ENCODE measurements at places on chromosomes 1 and 21.

- DNase-seq = no peak
Measured at GRCh38 chr1:115522386-115522785, 119.4 kb upstream of the VANGL1 start.

GRCh38 chr1:210662291-210663050 lies 333.8 kb downstream of the HHAT start:
- no peak for DNase-seq

DNA sequence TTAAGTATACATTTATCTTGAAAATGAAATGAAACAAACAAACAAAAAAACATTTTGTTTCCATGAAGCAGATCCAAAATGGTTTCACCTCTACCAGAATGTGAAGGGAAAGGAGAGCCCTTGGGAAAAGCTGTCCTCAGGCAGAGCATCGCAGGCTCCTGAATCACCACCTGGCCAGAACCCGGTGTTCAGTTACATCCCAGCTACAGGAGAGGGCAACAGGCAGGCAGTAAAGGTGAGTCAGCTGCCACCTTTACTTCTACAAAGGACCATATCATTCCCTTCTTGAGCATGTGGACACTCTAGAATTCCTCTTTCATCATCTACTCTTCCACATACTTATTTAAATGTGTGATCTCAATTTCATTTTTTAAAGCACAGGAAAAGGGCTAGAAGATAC lies 151.2 kb downstream of the PIGK start:
- no peak for DNase-seq

- DNase-seq = no peak
Measured at GRCh38 chr1:98827041-98827440, 165.5 kb downstream of the SNX7 start.

- no peak for DNase-seq
Measured at GRCh38 chr1:42322577-42322976, 12.5 kb downstream of the FOXJ3 start.

DNA sequence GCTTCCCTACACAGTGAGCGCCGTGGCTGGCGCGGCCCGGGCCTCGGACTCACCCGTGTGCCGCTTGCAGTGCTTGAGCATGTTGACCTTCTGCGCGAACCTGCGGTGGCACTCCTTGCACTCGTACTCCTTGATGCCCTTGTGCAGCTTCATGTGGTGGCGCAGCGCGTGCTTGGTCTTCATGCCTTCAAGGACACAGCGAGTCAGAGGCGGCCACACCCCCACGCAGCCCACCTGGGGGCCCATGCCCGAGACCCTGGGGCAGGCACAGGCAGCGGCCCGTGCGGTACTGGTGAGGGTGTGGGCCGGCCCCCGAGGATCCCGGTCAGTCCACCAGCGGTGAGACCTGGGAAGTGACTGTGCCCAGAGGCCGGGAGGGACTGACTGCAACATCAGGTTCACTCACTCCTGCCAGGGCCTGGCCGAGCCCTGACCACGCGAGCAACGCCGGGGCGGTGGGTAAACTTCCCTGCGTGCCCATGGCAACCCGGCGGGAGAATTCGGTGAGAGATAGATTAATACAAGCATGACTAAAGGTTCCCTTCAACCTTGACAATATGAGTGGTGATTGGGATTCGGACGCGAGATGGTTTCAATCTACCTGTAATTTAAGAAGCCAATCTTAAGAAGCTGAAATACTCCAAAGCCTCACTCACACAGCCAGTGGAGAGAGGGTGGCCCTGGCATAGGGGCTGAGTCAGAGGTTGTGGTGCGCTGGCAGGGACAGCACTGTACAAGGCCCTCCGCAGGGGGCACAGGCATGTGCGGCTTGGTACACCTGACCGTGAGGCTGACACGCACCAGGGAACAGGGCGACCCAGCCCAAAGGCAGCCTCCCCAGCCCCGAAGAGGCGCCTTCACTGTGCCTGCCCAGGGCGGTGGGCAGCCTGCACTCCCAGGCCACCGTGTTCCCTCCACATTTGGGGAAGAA lies 49.1 kb upstream of the RIPK4 start:
- DNase-seq = no peak

GRCh38 chr1:168229893-168230292 lies 4.1 kb downstream of the SFT2D2 start:
- no peak for DNase-seq

- DNase-seq = no peak
Measured at GRCh38 chr1:34794001-34794789, 1.4 kb downstream of the GJA4 start.

GRCh38 chr1:226640321-226641136 lies 92.0 kb downstream of the STUM start:
- no peak for DNase-seq

DNA sequence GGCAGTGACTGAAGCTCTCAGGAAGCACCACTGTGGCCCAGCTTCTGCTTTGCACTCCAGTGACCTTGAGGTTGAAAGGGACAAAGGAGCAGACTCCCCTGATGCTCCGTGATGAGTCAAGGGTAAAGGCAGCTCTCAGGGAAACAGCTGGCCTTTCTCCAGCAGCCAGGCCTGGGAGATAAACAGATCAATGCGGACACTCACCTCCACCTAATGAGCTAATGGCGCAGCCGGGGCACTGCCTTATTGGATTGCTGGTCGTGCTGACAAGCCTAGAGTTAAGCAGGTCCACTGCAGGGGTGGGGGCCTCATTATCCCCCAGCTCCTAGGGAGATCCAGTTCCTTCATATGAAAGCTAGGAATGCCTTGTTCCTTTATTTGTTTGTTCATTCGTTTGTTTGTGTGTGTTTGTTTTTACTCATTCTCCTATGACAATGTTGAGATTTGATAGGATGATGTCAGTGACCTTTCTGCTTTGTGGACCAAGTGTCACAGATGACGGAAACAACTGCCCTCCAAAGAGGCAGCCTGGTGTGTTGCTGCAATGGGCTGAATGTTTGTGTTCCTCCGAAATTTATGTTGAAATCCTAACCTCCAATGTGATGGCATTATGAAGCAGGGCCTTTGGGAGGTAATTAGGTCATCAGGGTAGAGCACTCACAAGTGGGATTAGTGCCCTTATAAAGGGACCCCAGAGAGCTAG lies 141.4 kb upstream of the BEND5 start:
- DNase-seq = no peak

DNA sequence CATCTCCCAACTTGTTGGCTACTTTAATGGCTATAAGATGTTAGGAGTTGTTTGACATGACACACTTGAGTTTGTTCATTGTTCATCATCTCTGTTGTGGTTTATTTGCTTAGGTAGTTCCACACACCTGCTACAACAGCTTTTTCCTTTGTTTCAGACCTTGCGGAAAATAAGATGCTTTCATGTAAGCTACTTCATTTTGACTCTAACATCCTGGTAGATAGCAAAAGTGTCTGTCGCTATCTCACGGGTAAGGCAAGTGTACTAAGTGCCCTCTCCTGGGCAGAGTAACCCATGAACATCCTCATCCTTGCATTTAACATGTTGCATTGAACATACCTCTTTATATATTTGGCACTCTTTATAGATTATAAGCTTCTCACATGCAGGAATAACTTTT lies 1.6 kb upstream of the OR10T2 start:
- no peak for DNase-seq

- no peak for DNase-seq
Measured at GRCh38 chr21:46613391-46613790, 8.5 kb upstream of the S100B start.

DNA sequence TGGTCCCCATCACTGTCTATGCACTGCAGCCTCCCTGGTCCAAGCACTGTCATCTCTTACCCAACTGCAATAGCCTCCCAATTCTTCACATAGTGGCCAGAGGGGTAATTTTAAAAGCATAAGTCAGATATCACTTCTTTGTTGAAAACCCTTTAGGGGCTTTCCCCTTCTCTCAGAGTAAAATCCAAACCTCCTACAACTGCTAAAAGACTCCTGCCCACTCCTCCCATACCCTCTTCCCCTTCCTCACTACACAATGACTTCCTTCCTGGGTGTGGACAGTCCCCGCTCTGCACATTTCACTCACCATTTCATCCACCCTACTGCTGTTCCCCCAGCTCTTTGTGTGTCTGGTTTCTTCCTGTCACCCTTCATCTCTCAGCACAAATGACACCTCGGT lies 8.3 kb downstream of the MCOLN2 start:
- DNase-seq = no peak

- no peak for DNase-seq
Measured at GRCh38 chr1:5938101-5938646, 54.1 kb downstream of the NPHP4 start.

GRCh38 chr1:94578856-94579255 lies 37.3 kb upstream of the F3 start:
- DNase-seq = no peak

- DNase-seq = no peak
Measured at GRCh38 chr1:15557008-15557407, 27.8 kb downstream of the AGMAT start.

GRCh38 chr1:180886338-180886737 lies 26.4 kb upstream of the KIAA1614 start:
- DNase-seq = no peak

GRCh38 chr1:187010571-187011309 lies 182.0 kb downstream of the PLA2G4A start:
- DNase-seq = no peak

DNA sequence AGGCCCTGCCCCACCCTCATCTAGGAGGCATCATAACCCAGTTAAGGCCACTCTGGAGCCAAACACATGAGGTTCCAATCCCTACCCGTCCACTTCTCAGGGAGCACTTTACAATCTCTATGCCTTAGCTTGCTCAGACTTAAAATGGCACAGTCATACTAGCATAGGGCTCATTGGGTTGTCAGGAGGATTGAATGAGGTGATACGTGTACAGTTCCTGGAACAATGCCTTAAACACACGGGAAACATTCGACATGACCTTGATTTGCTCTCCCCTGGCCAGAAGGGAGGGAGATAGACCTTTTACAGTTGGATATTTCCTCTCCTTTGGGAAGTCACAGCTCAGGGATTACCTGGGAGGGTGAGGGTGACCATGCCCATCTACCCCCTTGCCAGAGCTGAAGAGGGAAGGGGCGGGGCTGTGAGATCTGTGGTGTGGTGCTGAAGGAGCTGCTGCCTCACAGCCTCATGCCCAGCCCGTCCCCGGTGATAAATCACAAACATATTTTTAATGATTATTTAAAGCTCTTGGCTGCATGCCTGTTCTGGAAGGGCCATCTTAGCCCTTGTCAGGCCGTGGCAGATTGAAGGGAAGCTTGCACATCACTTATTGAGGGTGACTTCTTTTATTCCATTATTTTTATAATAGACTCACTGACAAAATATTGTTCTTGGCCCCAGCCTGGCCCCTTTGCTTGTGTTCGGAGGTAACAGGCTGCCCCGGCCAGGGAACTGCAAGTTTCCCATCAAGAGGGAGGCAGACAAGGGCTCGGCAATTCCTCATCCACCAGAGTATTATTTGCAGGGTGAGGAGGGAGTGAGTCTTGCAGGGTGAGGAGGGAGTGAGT lies 83.4 kb downstream of the FOXD2 start:
- no peak for DNase-seq

DNA sequence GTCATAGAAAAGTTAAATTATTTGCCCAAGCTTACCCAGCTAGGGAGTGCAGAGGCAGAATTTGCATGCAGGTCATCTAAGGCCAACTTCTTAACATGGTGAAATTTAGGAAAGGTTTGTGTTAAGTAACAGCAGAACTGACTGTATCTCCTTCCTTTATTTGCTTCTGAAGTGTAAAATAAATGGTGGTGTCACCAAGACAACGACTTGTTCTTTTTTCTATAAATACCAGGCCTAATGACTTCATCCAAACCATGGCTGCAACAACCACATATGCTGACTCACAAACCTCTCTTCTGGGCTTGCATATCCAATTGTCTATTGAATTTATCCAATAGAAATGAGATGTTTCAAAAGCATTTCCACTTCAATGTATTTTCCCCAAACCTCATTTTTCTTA lies 19.1 kb downstream of the COL24A1 start:
- no peak for DNase-seq

GRCh38 chr1:95309031-95309471 lies 75.0 kb downstream of the RWDD3 start:
- DNase-seq = no peak

DNA sequence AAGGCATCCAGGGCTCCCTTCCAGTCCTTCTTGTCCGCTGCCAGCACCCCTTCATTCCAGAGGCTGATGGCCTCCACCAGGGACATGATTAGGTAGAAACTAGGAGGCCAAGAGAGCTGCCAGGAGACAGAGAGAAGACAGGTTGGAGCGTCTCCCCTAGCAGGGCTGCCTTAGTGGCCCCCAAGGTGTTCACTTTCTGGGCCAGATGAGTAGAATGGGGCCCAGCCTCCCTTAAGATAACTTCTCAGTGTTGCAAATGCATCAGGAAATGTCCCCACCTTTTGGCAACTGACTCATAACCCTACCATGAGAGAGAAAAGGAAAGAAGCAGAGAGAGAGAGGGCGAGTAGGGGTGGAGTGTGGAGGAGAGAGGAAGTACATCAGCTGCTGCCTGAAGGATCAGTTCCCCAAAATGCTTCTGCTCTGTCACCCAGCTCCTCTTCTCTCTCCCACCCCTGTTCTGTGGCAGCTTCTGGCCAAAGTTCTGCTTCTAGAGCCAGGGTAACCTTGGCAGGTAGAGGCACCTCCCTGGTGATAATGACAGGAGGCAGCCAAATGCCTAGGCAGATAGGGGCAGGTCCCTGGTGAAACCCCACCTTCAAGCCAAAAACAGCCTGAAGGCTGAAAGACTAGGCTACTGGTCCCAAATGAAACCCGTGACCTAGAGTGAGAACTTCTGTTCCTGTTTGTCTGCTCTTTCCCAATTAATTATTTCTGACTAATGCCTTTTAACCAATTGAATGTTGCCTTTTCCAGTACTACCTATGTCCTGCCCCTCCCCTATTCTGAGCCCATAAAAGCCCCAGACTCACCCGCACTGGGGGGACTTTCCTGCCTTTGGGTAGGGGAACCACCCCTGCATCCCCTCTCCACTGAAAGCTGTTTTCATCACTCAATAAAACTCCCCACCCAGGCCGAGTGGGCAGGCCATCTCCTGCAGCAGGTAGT lies at the start of gene NCF2:
Gene NCF2 (minus strand): TSS at position 216 of the 948 bp plus-strand sequence. CDS start 130 bp downstream, at position 86.
- DNase-seq = peak; percentile 12

- no peak for DNase-seq
Measured at GRCh38 chr1:167510881-167511280, 7.4 kb downstream of the CD247 start.

DNA sequence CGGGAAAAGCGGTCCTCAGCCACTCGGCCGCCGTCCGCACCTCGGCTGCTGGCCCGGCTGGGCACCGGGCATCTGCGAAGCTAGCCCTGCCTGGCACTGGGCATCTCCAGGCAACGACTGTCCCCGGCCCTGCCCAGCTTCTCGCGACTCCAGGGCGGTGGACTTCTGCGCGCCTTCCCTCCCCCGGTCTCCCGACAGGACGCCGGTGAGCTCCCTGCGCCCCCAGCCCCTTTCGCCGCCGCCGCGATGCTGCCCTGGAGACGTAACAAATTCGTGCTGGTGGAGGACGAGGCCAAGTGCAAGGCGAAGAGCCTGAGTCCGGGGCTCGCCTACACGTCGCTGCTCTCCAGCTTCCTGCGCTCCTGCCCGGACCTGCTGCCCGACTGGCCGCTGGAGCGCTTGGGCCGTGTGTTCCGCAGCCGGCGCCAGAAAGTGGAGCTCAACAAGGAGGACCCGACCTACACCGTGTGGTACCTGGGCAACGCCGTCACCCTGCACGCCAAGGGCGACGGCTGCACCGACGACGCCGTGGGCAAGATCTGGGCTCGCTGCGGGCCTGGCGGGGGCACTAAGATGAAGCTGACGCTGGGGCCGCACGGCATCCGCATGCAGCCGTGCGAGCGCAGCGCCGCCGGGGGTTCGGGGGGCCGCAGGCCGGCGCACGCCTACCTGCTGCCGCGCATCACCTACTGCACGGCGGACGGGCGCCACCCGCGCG lies 514 bp downstream of the FAM43B start:
- DNase-seq = no peak

GRCh38 chr1:11434501-11434900 lies 44.5 kb upstream of the DISP3 start:
- DNase-seq = no peak

GRCh38 chr1:210688512-210689234 lies 360.0 kb downstream of the HHAT start:
- no peak for DNase-seq
